ENCODE measurements at places on chromosomes 7 and 10.

GRCh38 chr7:98078197-98078870 lies 28.3 kb upstream of the LMTK2 start:
- no peak for DNase-seq

DNA sequence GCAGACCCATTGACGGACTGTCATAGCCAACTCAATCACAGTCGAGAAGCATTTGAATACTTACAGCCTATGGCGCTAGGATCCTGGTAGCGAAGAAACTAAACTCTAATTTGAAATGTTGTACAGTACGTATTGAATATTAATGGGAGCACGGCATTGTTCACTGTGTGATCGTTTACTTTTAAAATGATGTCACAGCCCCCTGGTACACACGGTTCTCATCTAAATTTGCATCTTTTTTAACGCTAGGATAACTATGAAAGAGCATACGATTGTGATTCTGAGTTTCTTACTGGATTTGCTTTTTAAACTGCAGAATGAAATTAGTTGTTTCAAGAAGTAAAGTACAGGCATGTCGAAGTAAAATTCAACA lies 895 bp upstream of the NAPEPLD start:
- no peak for DNase-seq

DNA sequence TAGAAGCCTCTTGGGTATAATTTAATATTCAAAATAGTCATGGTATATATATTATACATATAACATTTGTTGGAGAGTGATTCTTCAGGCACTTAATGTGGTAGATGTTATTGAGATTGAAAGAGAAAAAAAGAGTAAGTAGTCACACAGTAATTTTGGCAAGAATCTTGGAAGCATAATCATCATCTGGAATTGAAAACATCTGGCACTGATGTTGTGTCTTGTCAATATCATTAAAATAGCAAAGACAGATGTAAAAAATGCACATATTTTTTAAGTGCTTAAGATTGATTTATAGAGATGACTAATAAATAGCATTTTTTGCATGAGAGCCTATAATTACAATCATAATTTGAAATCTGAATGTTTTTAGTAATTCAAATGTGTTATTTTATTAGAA lies 9.5 kb downstream of the SEMA3D start:
- DNase-seq: no peak

DNA sequence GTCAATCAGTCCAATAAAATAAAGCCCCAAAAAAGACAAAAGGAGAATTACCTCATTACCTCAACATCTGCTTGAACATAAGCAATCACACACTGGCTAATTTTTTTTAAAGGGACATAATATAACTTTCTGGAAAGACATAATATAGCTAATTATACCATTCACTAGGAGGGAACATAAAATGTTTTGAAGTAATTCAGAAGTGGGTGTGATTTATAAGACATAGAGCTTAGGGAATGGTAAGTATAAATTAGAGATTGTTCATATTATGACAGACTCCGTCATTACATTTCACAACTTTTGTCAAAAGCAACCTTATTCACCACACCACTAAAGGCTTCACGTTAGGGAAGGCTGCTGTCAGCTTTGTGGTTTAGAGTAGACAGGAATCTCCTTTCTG lies 3.8 kb downstream of the SHTN1 start:
- DNase-seq: no peak

- DNase-seq: no peak
Measured at GRCh38 chr7:141023295-141023694, 8.5 kb upstream of the MRPS33 start.

DNA sequence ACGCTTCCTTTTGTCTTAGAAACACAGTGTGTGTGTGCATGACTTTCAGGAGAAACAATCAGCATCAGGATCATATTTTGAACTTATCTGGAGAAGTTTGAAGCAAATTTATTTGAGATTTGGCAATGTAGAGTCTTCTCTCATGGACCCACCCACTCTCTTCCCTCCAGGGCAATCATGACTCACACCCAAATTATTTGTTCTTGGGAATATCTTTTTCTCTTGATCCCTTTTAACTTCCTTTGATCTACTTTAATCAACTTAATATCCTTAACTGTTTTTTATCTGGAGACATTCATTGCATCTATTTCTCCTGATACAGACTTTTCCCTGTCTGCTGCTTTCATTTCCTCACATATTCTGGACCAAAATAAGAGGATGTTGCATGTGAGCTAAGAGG lies 1174.3 kb downstream of the GATA3 start:
- DNase-seq: peak; percentile 2

DNA sequence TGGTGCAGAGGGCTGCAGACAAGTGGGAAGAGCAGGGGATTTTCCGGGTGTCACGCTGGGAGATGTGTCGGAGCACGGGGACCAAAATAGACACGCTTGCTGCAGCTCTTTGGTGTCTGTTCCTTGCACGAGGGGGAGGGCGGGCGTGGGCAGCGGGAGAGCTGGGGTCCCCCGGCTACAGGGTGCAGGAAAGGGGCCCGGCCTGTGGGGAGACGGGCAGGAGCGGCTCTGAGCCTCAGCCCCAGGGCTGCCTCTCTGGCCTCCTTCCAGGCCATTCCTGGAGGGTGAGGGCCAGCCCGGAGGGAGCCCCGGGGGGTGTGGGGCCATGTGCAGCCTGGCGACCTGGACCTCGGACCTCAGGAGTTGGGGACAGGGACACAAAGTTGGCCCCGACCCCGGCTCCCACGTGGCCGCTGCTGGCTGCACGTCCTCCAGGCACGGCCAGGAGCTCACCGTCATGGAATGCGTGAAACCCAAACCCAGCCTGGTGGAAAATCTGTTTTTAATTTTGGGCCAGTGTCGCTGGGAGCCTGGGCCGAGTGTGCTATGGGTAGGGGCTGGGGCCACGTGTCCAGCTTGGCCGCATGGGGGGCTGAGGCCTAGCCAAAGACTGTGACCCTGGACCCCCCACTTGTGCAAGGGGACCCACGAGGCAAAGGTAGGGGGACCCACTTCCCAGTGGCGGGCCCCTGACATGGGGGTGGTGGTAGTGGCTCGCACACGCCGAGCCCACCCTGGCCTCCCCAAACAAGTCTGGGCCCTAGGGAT lies 6.6 kb downstream of the TTYH3 start:
- peak; percentile 71 for DNase-seq

- peak; percentile 79 for DNase-seq
Measured at GRCh38 chr10:6716516-6716915, 136.4 kb upstream of the PRKCQ start.

DNA sequence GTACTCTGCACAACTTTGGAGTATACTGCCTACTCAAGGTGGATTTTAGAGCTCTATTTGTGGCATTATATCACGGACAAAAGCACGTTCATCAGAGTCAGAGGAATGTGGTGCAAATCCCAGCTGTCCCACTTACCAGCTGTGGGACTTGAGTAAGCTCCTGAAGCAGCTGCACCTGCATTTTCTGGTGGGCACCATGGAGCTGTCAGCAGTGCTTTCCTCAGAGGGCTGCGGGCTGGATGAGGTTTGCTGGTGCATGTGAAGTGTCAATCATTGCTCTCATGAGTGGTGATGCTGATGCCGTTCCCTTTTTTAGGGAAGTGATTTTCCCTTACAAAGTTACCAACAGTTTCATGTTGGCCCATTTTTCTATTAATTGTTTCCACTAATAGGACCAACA lies 53.4 kb downstream of the EGFR start:
- no peak for DNase-seq

DNA sequence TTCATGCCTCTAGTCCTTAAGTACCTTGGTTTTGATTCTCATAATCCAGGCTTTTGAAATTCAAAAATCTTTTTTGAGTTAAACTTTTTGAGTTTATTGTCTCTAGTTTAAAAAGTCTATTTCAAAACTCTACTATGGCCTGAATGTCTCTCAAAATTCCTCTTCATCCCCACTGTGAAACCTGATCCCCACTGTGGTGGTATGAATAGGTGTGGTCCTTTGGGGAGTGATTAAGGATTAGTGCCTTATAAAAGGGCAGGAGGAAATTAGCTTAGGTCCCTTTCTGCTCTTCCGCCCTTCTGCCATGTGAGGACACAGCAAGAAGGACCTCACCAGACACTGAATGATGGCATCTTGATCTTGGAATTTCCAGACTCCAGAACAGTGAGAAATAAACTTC lies 44.1 kb upstream of the JAZF1 start:
- no peak for DNase-seq

GRCh38 chr10:109939315-109939961 lies 16.1 kb upstream of the XPNPEP1 start:
- DNase-seq: no peak

DNA sequence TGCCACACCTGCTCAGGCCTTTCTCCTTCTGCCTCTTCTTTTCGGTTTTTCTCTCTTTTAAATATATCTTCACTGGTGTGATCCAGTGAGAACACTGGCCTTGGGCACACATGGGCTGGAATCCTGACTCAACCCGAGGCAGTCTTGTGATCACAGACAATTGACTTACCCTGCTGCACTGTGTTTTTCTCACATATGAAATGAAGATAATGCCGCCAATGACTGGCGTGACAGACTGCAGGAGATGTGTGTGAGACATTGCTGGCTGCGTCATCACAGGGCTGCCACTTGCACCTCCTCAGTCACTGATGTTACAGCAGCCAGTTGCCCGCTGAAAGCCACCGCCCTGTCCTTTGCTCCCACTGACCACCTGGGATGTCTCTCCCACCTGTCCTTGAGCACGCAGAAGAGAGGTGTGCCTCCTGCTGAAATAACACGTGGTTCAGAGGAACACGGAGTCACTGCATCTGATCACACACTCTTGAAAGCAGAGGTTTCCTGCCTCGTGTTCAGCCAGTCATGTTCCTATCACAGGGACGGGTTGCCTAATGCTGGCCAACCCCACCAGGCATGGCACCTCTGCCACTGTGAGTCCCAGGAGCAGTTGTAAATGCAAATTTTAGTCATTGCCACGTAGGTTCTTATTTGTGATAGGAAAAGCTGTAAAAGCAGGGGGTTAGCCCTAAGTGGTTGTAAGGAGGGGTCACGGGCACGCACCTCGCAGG lies 124.6 kb upstream of the LANCL2 start:
- no peak for DNase-seq

GRCh38 chr10:99709480-99710229 lies 22.3 kb downstream of the COX15 start:
- DNase-seq: peak; percentile 73

- DNase-seq: peak; percentile 27
Measured at GRCh38 chr10:117320050-117320665, 55.1 kb downstream of the PDZD8 start.

DNA sequence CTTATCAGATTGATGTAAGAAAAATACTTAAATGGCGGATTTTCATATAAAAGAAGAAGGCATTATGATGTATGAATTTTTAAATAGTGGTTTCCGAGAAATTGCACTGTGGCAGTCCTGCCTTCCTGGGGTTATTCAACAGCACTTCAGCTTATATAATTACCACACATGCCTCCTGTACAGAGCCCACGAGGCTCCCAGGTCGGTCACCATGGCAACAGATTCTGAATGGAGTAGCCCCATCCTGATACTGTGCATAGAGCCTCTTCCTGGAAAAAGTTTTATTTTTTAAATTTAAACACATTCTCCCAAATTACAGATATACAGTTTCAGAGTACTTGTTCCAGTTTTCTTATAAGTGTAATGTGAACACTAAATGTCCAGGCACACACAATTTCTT lies 15.9 kb upstream of the ASB4 start:
- DNase-seq: no peak

DNA sequence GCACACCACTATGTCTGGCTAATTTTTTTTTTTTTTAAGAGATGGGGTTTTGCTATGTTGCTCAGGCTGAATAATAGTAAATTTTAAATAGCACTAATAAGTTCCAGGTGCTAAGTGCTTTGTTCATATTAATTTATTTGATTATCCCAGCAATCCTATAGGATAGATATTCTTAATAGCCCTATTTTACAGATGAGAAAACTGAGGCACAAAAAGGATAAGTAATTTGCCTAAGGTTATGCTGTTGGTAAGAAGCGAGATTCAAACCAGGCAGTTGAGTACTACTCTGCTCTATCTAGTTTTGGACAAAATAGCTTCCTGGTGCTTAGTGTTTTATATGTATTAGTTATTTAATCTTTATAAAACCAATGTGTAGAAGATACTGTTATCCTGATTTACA lies 72.5 kb upstream of the STRIP2 start:
- no peak for DNase-seq

- no peak for DNase-seq
Measured at GRCh38 chr10:73018632-73019031, 64.0 kb upstream of the PLA2G12B start.

GRCh38 chr7:114783508-114783907 lies 138.4 kb upstream of the MDFIC start:
- no peak for DNase-seq

- DNase-seq: no peak
Measured at GRCh38 chr10:132132421-132132841, 54.3 kb upstream of the DPYSL4 start.

DNA sequence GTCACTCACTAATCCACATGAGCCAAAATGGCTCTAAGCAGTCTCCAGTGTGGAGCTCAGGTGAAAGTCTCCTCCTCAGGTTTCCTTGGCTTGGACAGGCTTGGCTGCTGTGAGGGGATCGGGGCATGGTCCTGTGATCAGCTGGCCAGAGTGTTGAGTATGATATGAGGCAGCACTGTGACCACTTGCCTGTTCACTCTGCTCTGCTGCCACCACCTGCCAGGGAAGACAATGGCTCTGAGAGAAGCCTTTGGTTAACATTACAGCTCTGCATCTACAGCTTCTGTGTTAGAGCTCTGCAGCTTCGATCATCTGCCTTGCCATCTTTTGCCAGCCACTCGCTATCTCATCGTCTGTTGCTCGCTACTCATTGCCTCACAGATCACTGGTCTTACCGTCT lies 20.1 kb upstream of the PTN start:
- DNase-seq: no peak

DNA sequence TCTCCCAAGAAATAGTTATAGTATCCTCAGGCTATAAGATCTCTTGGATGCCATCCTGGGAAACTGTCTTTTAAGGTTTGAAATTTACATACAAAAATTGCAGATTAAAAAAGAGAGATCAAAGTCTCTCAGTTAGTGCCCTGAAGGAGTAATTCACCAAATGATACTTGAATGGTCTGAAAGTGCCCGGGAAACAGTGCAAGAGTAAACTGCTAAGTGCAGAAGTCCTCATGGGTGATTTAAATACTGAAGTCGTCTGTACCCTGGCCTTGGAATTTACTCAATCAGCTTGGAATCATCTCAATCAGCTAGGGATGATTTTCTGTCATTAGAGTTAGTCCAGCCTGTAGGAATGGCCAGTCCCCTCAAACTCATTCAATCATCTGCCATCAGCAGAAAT lies 155.3 kb downstream of the GLI3 start:
- DNase-seq: no peak

DNA sequence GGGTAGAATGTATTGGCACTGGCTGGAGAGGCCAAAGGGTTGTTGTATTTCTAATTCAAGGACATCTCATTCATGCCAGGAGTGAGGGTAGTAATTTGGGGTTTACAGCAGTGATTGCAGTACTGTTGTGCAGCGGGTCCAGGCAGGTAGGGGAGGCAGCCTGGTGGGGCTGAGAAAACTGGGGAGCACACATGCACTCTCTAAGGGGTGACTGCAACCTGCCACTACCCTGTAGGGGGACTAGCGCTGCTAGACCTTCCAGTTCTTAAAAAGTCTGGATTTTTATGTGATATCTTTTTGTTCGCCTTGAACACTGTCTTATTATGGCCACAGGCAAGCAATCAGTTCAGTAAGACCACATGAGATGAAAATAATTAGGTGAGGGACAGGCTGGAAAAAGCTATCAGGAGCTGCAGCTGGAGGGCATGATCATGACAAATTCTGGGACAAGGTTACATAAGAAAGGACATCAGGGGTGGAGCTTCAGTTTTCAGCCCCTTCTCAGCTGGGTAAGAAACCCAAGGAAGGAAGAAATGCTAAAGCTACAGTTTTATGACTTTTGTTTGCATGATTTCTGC lies 149.0 kb downstream of the ARHGAP21 start:
- DNase-seq: no peak
